Choroid plexus epithelial cell (primary cell): ENCODE measurements at places on chromosomes 11 and 22.

DNA sequence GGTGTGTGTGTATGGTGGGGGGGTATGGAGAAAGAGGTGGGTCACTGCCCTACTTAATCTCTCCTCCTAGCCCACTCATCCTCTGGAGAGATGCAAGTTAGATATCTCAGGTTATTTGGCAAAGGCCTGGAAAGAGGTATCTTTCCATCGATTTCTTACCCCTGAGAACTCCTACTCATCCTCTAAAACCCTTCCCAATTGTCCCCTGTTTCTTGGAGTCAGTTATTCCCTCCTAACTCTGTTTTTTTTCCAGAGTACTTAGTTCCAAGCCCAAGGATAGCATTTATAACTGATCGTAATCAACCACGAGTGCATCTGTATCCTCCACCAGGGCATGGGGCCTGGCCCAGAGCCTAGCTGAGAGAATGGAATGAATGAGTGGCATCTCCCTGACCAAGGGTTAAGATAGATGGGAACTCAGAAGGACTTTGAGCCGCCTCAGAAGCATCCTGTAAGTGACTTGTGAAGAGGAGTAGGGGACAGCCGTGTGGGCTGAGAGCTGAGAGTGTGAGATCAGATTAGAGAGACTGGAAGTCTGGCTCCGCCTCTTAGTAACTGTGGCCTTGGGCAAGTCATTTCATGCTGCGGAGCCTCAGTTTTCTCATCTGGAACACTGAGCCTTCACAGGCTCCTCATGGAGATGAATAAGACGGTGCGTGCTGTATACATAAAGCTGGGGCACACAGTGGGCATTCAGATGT, 16.2 kb downstream of the CD6 start:
- no peak for DNase-seq

DNA sequence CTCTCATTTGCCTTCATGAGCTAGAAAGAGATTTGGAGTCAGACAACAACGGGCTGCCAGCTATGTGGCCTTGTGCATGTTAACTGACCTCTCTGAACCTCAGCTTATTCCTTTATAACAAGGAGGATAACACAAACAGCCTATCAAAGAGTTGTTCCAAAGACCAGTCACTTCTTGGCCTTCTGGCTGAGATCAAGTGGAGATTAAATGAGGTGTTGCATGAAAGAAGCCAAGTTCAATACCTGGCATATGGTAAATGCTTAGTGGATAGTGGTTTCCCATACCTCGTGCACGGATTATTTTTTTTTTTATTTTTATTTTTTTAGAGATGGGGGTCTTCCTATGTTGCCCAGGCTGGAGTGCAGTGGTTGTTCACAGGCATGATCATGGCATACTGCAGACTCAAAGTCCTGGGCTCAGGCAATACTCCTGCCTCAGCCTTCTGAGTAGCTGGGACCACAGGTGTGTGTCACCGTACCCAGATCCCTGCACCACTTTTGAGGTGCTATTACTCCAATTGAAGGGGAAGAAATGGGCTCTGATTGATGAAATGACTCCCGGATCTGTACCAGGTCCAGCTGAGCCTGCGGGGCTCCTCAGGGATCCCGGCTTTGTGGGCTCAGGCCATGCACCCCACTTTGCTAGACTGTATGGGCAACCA, 4.9 kb downstream of the LGALS1 start:
- DNase-seq, result no peak

DNA sequence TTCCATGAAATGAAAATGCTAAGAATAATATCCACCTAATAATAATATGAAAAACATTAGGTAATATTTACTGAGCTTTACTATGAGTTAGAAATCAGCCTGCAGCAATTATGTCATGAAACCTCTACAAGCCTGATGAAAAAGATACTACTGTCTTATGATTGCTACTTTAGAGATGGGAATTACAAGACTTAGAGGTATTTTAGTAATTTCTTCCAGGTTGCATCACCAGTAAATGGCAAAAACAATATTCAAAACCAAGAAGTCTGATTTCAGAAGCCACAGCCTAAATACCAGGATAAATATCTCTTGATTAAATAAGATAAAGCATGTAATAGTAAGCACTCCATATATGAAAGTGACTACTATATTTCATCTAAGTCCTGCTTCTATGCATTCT, 13.8 kb downstream of the OR5B21 start:
- DNase-seq, result peak; percentile 51

GRCh38 chr11:61536676-61537270, 28.2 kb downstream of the LRRC10B start:
- no peak for DNase-seq

DNA sequence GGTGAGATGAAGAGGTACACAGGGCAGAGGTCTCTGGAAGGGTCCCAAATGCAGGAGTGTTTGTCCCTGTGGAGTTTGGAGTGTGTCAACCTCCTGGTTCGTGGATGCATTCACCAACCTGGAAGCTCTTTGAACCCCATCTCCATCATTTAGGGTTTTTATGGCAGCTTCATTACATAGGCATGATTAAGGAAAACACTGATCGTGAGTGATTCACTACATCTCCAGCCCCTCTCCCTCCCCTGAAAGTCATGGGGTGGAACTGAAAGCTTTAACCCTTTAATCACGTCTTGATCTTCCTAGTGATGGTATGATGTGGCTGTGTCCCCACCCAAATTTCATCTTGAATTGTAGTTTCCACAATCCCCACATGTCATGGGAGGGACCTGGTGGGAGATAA, 19.8 kb upstream of the INCENP start:
- no peak for DNase-seq

DNA sequence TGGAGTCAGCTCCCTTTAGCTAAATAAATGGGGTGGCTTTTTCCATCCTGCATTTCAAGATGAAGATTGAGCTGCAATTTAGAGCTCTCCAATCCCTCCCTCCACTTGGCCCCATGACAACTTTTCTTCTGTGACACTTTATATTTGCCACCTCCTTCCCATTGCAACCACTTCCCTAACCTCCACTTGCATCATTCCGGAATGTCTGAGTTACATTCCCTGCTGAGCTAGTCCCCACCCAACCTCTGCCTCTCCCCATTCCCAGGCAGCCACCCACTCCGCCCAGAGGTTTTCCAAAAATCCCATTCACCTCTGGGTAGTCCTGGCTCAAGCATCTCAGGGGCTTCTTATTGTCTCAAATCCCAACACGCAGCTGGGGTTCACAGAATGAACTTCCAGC, 24.7 kb downstream of the PC start:
- DNase-seq, result peak; percentile 28

- no peak for DNase-seq
Measured at GRCh38 chr11:2530131-2530854, 85.5 kb downstream of the KCNQ1 start.

DNA sequence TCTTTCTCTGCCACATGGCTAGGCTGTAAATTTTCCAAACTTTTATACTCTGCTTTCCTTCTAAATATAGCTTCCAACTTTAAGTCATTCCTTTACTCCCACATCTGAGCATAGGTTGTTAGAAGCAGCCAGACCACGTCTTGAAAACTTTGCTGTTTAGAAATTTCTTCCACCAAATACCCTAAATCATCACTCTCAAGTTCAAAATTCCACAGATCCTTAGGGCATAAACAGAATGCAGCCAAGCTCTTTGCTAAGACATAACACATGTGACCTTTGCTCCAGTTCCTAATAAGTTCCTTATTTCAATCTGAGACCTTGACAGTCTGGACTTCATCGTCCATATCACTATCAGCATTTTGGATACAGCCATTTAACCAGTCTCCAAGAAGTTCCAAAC, 749.9 kb downstream of the METTL15 start:
- peak; percentile 38 for DNase-seq

DNA sequence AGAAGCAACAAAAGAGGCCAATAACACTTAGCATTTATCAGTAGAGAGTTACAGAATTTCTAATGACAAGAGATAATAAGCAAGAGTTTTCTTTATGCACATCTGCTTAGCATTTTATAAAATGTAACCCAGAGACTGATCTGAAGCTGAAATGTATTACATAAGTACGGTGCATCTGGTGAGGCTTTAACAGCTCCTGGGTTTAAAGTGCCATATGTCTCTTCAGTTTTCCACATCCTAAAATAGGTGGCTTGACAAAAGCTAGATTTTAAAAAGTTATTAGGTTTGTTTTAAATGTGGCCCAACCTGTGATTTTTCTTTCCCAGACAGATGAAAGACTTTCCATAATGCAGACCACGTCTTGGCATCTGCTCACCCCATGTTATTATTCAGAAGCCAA, 620.7 kb upstream of the ARHGAP42 start:
- DNase-seq, result no peak
